ENCODE measurements at places on chromosomes 4 and X.
A peak's percentile ranks its signal among the peaks of the same experiment; 100 is the strongest.

- no peak for DNase-seq
Measured at GRCh38 chr4:116024954-116025708, 911.7 kb upstream of the NDST4 start.

GRCh38 chr4:37441231-37442061, 196.9 kb downstream of the NWD2 start:
- no peak for DNase-seq

GRCh38 chr4:48756689-48757220, 23.3 kb downstream of the FRYL start:
- peak; percentile 22 for DNase-seq

DNA sequence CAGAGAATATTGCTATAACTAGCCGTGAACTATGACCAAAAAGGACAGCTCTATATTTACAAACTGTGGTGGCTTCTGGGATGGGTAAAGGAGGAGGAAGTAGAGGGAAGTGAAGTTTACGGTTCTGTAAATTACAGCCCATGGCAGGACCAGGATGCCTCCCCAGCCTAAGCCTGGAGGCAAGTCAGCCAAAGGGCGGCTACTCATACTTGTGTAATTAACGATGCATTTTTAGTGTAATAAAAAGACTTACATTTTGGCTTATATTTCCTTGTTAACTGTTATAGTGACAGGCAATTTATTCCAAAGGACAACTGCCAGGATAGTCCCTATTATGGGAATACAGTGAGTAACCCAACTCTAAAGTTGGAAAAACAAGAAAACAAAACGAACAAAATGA, 139.9 kb upstream of the OTUD4 start:
- DNase-seq = no peak

- peak; percentile 50 for DNase-seq
Measured at GRCh38 chrX:138771047-138771446, 59.5 kb upstream of the FGF13 start.

DNA sequence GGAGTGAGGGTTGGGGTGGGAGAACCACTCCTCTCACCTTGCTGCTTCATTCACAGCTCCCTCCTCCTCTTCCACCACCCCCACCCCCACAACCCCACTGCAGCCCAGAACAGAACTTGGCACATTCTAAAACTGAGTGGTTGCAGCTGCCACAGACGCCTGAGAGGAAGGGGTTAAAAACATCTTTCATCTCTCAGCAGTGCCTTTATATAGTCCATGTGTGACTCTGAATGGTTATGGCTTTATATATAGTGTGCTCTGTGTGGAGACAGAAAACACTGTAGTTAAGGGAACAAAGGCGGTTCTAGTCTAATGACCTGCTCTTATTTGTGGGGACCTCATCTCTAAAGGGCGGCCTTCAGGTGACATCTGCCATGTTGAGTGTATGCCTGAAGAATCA, 144.8 kb downstream of the BCOR start:
- DNase-seq = no peak

GRCh38 chr4:173432430-173432829, 33.5 kb upstream of the SCRG1 start:
- no peak for DNase-seq

DNA sequence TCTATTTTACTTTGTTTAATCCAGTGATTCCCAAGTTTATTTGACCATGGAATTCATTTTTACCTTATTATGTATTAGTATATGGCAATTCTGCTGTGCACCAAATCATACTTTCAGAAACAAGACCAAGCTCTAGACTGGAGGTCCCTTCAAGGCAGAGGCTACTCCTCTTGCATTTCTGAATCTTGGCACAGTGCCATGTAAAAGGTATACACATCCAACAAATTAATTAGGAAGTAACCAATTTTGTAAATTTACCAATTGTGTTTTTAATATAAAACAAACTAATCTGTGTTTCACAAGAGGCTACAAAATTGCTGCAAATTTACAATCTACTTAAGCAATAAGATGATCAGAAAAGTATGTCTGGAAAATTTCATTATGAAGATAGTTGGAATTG, 712.2 kb upstream of the HS3ST1 start:
- DNase-seq = no peak

- no peak for DNase-seq
Measured at GRCh38 chr4:105831189-105831588, 64.1 kb upstream of the NPNT start.

DNA sequence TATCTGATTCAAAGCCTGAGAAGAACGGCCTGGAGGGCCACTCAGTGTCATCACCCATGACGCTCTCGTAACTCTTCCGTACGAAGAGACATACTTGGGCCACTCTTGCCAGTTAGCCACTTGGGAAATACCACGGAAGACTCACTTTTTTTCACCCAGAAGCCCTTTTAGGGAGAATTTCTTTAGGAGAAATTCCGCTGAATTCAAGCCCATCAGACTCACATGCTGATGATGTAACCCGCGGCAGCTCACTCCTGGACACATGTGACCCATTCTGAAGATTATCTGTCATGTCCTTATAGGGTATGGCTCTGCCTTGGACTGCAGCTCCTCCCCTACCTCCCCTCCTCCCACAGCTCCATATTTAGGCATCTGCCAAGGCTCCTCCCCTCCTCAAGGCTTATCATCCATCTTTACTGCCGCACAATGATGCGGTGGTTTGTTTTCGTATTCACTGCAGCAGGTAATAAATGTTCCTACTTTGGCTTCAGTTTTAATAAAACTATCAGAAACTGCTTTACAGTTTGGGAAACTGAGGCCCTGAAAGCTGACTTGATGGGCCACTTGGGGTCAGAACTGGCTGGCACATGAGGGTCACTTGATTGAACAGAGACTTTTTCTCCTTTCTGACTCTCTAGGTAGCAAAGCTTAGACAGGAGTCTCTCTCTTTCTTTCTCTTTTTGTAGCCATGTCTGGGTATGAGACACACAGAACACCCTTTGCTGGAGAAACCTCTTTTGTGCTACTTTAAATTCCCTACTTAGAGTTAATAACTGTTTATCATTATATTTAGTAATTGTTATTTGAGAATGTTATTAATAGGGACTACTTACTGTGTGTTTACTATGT, 42.1 kb downstream of the RHOH start:
- peak; percentile 56 for DNase-seq

DNA sequence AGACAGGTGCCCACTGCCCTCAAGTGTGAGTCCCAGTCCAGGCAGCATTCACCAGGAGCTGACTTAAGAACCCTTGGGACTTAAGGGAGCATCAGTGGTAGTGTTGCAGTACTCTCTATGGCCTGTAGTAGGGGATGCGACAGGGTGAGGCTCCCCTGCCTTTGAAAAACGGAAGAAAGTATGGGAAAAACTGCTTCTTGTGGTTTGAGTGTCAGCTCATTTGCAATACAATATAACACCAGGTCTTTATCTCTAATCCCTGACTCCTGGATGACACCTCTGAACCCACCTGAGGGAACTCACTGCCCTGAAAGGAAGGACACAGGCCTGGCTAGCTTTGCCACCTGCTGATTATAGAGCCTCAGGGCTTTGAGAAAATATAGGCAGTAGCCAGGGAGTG, 176.0 kb downstream of the SMARCA1 start:
- no peak for DNase-seq

DNA sequence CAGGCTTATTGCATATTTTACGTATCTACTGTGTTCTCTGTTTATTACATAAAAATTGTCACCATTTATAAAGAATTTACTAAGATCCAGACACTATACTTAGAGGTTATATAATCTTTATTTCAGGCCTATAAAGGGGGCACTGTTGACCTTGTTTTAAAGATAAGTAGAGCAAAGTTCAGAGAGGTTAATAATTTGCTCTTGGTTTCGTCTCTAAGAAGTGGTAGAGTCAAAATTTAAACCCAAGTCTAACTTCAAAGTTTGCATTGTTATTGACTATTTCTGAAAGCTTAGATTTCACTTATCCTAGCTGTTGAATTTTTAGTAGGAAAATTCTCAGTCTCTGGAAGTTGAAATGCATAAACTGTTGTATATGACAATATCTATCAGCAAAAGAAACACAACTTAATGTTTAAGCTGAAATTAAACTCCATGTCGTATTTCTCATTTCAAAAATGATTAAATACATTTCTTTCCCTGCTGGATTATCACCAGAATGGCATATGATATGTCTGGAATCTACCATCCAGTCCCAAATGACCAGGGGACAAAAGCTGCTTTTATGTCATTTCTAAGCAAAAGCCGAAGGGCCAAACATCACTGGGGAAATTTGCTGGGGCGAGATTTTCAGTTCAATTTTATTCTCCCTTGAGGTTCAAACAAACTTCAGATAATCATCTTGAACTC, 138.4 kb downstream of the SLC7A11 start:
- DNase-seq = no peak

DNA sequence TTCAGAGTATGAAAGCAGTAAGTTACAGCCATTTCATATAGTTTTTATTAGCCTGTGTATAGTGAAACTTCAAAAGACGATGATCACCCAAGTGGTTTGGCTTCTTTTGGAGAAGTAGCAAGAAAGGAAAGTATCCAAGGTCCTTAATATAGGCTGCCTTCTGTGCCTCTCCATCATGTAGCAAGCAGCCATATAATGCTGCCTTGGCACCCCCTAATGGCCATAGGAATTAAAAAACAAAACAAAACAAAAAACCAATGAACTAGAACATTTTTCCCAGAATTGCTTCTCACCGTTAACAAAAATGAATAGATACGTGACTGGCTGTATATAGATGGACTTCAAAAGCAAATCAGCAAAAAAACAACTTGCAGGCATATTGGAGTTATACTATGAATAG, 18.9 kb downstream of the LAMP2 start:
- DNase-seq = no peak

- no peak for DNase-seq
Measured at GRCh38 chr4:40515037-40515397, 114.6 kb downstream of the RBM47 start.

DNA sequence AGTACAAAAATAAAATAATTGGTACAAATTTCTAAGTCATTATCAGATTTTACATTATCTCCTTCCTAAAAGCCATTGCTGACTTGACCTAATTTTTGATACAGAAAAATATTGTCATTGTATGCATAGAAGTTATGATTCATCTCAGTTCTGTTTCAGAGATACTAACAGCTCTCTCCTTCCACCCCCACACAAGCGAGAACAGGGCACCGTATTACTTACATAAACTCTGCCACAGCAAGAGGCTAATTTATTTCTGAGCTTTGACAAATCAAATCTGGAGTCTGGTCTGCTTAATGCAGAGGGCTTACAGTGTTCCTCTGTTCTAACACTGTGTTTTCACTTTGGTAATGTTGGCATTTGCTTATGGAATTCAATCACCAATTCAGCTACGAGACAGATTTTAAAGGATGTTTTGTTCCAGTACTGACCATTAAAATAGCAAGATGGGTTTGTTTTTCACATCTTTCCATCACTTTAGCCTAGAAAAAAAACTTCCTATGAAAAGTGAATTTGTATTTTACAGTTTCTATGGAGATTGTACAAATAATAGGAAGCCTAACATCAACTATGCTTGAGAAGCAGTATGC, 181.8 kb downstream of the USP46 start:
- no peak for DNase-seq

DNA sequence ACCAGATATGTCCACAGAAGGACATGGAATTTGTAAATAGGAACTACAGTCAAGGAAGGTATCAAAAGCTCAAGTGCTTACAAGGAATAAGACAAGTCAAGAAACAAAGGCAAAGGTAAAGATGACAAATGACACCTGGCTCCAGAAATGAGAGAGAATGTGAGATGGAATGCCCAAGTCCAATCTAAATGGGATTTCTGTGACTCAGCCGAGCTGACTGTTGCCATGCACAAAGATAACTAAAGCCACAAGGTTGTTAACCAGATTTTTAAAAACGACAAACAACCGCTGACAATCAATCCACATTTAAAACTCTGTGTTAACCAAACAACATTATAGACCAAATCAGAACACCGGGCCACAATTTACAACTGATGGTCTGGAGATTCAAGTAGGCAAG, 1.1 kb downstream of the NFXL1 start:
- DNase-seq = no peak

DNA sequence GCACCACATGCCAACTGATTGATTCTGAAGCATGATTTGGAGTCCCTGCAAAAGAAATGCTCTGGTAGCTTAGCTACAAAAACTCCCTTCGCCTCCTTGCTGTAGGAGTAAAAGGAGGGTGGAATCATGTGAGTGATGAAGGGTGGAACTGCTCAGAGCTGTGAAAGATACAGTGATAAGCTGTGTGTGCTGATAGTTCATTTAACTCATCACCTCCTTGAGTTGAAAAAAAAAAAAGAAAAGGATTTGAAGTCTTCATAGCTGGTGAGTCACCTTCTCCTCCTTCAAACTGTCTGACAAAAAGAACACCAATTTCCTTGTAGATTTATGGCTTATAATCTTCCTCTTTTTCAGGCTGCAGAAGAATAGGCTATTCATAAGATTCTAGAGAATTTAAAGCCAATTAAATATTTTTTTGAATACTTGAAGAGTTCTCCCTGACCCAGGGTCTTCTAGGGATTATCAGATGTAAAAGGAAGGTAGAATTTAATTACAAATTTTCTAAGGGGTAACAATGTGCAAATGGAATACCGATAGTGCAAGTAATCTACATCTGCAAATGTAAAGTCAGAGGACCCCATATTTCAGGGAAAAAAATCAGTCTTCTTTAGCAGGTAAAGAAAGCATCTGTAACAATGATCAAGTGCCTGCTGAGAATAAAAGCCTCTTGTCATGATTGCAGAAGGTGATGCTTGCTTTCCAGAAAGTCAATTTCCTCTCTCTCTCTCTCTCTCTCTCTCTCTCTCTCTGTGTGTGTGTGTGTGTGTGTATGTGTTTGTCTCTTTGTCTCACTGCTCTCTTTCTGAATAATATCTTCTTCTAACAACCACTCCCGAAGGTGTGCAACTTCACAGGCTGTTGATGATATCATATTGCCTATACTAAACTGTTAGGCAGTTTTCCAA, 208.8 kb upstream of the VEGFC start:
- no peak for DNase-seq

DNA sequence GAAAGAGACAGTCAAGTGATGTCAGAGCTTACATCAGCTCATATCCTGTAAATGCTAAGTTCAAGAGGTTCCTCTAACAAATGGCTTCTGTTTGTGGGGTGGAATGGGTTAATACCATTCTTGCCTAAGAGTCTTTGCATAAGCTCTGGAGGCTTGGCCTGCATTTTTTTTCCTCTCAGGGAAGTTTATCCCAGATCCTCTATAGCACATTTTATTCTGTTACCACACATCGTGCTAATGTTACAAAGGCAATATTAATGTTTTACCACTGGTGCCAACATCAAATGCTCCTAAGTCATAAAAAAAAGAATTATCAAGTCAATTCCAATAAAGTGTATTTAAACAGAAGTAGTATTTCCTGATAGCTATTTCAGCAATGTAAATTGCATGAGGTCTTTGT, 2.9 kb upstream of the ADH6 start:
- no peak for DNase-seq

DNA sequence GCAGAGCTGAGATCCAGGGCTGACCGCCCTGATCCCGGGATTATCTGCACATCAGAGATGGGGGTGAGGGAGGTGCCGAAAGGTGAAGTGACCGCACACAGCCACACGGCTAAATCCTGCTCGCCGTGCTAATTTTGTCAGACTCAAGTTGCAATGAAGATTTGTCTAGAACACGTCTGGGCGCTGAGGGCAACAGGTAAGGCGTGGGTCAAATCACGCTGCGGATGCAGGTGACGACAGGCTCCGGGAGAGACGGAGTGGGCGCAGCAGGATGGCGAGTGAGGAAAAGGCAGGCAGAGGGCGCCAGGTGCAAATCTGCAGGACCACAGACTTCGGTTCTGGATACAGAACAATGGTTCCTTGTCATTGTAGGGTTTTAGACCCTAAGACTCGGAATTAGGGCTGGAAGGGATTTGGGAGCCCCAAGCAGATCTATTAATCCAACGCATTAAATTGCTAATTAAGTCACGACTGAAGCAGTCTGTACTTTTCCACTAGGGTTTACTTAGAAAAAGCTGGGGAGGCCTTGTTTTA, 1.9 kb upstream of the TBC1D14 start:
- no peak for DNase-seq

Data from inflammatory macrophage treated with lipopolysaccharide for 1 hour (primary cell).